ENCODE measurements at places on chromosomes 5 and 9. TPM values are rescaled to one million over a fixed set of nuclear protein-coding genes. Genes with fewer than 3 reads are reported as not detected.

DNA sequence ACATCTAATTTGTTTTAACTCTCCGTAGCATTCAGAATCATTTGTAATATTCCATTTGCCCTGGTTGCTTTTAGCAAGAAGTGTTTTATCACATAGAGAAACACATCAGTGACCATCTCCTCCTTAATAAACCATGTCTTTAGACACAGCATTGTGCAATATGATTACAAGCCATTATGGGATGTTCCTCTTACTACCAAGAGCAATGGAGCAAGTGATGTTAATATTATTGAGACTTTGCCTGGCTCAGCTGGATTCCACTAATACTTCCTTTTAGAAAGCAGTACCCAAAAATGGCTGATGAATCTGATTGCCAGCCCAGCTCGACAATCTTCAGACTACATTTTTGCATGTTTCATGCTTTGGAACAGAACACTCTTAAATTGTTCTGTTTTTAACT, 364.2 kb downstream of the OSTF1 start:
- no peak for DNase-seq

DNA sequence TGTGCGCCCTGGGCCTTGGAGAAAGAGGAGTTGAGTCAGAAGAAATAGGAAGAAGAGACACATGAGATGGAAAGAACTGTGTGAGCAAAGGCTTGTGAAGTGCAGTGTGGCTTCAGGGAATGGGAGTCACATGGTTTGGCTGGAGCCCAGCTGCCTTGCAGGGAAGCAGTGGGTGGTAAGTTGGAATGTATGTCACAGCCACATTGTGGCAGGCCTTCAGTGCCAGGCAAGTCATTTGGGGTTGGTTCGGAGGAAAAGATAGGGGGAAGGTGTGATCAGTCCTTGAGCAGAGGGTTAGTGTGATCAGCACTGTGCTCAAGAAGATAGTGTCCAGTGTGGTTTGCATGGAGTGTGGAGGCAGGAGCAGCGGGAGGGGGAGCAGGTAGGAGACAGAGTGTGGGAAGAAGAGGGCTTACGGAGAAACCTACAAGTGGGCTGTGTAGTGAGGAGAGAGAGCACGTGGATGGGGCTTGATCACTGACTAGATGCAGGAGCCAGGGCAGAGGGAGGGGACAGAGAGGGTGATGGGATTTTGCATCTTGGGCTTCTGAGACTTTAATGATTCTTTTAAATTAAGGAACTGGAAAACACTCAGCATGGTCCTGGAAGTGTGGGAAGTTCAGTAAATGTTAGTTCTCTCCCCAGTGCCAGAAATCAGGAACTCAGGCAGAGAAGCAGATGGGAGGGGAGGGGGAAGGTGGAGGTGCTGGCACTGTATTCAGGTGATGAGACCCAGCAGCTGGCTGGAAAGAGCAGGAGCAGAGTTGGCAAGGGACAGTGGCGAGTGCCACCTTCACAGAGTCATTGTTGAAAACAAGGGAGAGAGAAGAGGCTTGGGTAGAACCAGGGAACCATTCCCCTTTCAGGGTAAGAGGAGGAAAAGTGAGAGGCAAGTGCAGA, 46.6 kb downstream of the ARHGAP26 start:
- DNase-seq, result peak; percentile 67

- DNase-seq, result no peak
Observed at GRCh38 chr9:121660876-121661275, 9.4 kb downstream of the DAB2IP start.

GRCh38 chr9:6564360-6564759, 81.2 kb downstream of the GLDC start:
- no peak for DNase-seq

GRCh38 chr5:53616939-53617549, 56.6 kb downstream of the NDUFS4 start:
- peak; percentile 32 for DNase-seq

Gene EIF4E1B
- total RNA-seq, result not detected

GRCh38 chr9:3205421-3206095, 320.2 kb downstream of the RFX3 start:
- no peak for DNase-seq

Gene GRAMD2B
- total RNA-seq, result 12.1 TPM

Gene SCGB3A2
- not detected for total RNA-seq

GRCh38 chr5:73204332-73204731, 31.3 kb downstream of the TMEM174 start:
- DNase-seq, result peak; percentile 59

- no peak for DNase-seq
Observed at GRCh38 chr5:56506211-56506965, 273.3 kb upstream of the ANKRD55 start.

- no peak for DNase-seq
Observed at GRCh38 chr9:36867241-36867640, 166.8 kb downstream of the PAX5 start.

Gene LRRC19
- total RNA-seq, result not detected

- no peak for DNase-seq
Observed at GRCh38 chr9:114606068-114606467, 5.0 kb upstream of the TMEM268 start.

DNA sequence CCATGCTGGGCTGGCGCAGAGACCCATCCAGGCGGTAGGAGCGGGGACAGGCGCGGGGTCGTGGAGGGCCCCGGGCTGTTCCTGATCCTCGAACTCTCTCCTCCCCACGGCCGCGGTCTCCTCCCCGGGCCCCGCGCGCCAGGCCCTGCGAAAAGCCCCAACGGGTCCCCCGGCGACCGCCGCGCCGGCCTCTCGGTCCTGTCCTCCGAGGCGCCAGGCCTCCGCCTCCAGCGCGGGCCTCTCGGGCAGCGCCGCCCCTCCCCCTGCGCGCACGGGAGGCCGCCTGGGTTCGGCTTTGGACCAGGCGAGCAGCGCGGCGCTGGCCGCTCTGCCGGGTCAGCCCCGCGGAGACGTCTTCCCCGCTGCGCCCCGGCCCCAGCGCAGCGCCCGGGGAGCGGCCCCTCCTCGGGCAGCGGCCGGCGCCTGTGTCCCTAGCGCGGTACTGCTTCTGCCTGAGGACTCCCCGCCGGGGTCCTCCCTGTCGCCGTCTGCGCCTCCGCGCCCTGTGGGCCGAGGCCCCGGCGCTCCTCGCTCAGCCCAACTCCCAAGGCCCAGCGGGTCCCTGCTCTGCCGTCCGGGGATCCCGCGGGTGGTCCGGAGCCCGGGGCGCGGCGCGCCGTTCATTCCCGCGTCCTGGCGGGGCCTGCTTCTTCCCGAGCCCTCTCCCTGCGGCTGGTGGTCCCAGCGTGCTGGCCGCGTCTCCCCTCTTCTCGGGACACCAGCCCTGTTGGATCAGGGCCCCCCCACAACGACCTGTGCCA, 13.4 kb downstream of the COL23A1 start:
- DNase-seq, result no peak

- DNase-seq, result no peak
Observed at GRCh38 chr9:126123927-126124326, 202.7 kb upstream of the MVB12B start.

DNA sequence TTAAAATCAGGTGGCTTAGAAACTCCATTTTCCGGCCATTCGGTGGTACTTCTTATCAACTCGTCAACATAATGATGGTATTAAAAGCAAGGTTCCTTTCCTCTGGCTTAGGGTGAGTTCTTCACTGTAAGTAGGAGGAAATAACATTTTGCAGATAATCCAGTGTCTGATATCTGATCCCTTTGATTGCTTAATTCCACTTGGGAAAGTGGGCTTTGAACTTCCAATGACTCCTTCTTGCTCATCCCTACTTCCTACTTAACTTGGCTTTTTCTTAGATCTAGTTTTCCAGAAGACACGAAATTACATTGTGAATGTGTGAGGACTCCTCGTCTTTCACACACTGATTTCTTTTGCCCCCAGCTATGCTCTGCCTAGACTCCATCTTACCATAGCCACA, 31.5 kb downstream of the DDX31 start:
- no peak for DNase-seq

DNA sequence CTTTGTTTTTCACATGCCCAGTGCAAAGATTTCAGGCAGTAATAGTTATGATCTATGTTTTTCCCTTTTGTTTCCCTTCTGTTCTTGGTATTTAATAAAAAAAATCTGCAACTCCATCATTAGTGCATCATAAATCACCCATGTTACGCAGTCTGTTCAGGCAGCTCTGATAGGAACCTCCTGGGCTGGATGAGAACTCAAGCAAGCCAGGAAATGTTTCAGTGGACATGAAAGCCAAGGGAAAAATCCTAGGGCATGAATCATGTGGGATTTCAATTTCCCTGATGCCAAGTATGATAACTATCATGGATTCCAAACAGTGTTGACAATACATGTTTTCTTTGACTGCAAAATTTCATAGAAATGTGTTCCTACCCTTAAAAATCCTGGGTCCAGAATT, 119.7 kb upstream of the TARS1 start:
- DNase-seq, result no peak

- no peak for DNase-seq
Observed at GRCh38 chr9:126626127-126626925, 12.6 kb downstream of the LMX1B start.

Gene ADGRD2
- total RNA-seq, result not detected

DNA sequence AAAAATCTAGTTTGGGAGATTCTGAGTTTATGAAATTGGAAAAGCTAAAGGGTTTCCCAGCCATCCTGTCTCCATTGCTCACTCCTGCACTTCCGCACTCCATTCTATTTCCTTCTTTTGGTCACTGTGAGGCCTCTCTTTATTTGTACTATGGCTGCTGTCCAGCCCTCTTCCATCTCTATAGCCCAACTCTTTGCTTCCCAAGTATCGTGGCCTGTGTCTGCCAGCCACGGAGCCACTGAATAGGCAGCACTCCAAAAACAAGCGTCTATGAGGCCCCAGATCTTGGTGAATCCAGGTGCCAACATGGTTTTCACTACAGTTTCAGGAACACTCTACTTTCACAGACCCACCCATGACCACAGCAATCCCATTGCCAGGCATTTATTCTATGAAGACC, 37.2 kb downstream of the GRAMD2B start:
- DNase-seq, result no peak

- DNase-seq, result no peak
Observed at GRCh38 chr9:115328677-115329076, 210.7 kb upstream of the TNC start.

- no peak for DNase-seq
Observed at GRCh38 chr5:159915904-159916840, at the start of gene ADRA1B. Gene ADRA1B (plus strand): TSS chr5:159916482. CDS start chr5:159916906, 424 bp downstream.

DNA sequence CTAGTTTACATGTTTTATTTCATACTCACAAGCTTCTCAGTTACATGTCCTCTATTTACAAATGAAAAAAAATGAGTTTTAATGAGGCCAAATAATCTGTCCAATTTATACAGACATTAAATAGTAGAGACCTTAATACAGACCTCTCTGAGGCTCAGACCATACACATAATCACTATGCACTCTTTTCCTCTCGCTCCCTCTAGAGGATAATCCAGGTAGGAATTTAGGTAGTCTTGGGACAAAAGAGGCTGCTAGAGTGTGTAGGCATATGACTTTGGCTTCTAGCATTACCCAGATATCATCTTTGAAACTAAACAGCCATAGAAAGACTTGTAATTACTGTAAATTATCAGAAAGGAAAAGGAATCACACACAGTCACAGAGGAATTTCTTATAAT, 444.7 kb downstream of the HINT1 start:
- DNase-seq, result peak; percentile 69

DNA sequence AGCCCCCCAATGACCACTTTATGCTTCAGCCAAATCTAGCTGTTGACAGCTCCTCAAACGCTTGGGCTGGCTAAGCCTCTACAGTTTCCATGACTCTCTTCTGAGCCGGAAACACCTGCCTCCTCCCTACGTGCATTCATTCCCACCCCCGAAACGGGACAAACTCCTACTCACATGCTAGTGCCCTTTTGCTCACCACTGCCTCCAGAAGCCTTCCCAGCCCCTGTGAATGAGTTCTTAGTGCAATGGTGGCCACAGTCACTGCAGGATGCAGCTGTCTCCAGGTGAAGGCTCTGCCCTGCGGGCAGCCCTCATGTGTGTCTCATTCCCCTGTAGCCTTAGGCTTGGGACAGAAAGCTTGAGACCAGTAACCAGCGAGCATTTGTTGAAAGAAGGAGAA, 68.8 kb upstream of the DAB2IP start:
- DNase-seq, result peak; percentile 24

GRCh38 chr5:1594357-1595106, 70.8 kb upstream of the LPCAT1 start:
- no peak for DNase-seq

DNA sequence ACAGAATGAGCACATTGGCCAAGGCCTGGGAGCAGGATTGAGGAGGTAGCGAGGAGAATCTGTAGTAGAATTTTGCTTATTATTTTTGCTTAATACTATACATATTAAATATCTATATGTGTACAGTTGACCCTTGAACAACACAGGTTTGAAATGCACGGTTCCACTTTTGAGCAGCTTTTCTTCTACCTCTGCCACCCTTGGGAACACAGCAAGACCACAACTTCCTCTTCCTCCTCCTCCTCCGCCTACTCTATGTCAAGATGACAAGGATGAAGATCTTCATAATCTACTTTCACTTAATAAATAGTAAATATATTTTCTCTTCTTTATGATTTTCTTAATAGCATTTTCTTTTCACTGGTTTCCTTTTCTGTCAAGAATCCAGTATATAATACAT, 541.4 kb downstream of the KCTD16 start:
- DNase-seq, result no peak

DNA sequence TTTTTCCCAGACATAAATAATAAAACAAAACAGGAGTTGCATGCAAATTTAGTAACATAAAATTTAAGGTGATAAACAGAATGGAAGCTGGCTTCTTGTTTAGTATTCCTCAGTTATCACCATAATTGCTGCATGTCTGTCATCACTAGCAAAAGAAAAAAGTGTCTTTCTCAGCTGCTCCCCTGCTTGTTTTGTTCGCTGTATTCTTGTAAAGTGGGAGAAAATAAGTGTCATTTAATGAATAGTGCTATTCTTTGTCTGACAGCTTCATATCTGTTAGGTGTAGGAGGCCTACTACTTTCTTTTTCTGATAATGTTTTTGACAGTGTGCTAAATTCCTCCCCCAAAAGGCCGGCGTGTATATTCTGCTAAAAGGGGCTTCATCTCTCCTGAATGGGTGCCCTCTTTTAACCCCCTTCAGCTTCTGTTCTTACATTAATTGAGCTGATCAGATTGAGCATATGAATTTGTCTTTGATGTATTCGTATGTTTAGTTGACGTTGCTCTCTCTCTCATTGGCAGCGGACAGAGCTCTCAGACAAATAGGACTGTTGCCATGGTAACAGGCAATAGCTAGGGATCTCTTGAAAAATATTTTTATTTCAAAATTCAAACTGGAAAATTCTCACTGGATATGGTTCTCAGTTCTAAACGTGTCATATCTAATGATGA, 303.8 kb downstream of the KIAA0825 start:
- DNase-seq, result no peak

DNA sequence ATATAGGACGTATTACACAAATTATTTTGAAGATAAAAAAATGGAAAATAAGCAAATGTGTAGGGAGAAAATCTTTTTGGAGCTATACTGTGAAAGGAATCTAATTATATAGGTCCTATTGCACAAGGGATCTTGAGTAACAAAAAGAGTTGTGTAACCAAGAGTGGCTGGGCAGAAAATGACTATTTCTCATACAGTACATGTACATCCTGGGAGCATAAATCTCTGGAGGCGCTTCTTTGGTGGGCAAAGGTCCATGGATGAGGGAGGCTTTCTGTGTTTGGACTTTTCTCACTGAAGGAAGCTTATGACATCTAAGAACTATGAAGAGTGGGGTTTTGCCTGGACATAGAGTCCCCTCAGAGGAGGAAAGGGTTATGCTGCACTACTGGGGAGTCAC, 29.8 kb downstream of the ANKS6 start:
- DNase-seq, result no peak

Gene MEGF10
- 67.6 TPM for total RNA-seq

GRCh38 chr9:71984403-71984802, 73.0 kb downstream of the C9orf85 start:
- DNase-seq, result peak; percentile 84

- no peak for DNase-seq
Observed at GRCh38 chr5:28703651-28704260, 1665.4 kb upstream of the CDH9 start.

Gene KCNMB1
- not detected for total RNA-seq
